Type B pancreatic cell (in vitro differentiated cells): ENCODE measurements at places on chromosomes 3 and 15.

DNA sequence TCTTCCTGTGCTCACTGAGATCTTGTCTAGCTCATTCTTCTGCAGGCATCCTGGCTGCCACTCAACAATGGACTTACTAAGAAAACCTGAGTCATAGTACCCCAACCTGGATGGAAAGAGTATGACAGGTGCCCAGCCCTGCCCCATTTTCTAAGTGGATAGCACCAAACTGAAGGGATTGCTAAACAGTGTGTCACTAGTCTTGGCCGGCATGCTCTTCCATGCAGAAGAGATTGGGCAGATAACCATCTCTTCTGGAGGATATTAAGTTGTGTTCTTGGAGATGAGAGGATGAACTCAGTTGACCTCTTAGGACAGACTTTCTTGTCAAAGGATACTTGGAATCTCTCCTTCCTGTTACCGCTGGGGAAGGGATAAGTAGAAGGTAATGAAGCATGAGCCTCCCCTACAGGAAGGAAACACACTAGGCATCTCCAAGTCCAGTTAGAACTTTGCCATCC is 797.5 kb downstream of the AGBL1 start:
- DNase-seq, result no peak

DNA sequence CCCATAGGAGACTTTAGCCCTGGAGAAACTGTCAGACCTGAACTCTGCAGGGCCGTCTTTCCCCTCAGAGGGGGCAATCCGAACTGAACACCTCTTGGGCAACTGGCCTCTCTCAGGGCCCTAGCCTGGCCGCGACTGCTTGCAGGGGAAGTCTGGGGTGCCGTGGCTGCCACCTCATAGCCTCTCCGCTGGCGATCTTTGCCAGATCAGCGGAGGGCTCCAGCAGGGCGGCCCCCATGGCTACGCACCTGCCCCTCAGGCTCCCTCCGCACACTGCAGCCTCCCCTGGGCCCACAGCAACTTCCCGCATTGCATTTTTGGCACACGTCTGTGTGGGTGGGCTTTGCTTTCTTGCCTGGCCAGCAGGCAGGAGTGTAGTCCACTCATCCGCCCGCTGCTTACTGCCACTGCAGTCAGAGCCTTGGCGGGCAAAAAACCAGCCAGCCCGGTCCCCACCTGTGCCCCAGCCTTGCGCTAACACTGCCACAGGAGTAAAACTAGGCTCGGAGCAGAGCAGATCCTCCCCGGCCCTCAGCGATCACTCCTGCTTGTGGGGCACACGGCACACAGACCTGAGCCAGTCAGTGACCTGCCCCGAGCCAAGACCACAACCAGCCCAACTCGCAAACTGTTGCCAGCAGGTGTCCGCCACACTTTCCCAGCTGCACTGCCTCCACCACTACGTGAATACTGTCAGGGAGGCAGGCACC is 266.8 kb upstream of the CBLB start:
- no peak for DNase-seq

DNA sequence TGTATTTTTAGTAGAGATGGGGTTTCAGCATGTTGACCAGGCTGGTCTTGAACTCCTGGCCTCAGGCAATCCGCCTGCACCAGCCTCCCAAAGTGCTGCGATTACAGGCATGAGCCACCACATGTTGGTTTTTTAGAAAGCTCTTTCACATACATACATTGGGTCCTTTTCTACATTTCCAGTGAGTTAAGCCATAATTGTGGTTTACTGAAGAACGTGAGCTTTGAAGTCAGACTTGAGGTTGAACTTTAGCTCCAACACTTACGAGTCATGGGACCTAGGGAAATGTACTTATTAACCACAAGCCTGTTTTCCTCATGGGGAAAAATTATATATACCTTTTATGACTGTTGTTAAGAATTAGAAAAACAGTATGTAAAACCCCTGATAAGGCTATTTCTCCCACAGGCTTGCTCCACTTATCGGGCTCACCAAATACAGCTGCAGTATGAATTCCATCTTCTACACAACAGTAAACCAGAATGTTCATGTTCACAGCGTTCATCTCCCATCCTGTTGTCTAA is 39.0 kb downstream of the GPR160 start:
- DNase-seq, result no peak

DNA sequence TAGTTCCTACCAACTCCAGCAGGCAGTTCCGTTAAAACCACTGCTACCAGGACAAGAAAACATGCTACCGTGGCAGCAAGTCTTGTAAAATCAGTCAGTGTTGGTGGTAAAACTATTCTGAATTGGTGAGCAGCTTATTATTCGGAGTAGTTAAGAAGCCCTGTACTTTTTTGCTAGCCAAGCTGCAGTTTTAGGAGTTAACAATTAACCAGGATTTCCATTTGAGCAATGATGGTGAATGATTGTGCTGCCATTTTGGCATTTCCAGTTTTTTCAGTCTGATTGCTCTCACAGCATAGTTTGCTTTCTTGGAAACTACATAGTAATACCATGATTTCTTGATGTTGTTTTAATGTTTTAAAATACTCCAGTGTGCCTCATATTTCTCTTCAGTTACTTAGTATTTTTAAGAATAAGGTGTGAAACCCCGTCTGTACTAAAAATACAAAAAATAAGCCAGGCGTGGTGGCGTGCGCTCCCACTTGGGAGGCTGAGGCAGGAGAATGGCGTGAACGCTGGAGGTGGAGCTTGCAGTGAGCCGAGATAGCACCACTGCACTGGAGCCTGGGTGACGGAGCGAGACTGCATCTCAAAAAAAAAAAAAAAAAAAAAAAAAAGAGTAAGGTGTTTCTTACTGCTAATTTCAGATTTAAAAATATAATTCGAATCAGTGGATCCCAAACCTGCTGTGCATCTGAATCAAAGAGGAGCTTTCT is 43.8 kb upstream of the SCAANT1 start:
- DNase-seq, result no peak

GRCh38 chr3:153624310-153625030 is 462.4 kb downstream of the RAP2B start:
- DNase-seq, result no peak

DNA sequence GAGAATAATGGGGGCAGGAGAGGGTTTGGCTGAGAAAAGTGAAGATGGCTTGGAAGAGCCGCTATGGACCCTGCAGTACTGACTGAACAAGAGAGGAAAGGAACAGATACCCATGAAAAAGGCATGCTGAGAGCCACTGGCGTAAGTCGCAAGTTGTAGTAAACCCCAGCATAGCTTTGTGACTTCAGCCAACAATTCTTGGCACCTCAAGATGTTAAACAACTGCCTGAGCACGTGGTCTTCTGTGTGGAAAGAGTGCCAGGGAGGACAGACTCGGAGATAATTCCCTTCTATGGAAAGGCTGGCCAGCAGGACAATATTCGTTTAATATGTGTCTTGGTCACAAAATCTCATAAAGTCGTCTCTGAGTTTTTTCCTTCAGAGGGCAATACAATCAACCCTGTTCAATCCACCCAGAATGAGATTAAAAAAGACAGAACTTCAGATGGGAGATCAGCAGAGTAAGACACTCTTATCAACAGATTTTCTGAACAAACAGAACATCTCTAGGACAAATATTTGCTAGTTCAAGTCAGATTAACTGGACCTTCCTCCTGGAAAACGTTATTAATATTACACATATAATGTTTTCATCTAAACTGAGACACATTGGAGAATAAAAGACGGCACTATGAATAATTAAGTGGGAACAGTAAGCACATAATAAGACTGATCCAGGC is 49.2 kb downstream of the NEK10 start:
- DNase-seq, result no peak

DNA sequence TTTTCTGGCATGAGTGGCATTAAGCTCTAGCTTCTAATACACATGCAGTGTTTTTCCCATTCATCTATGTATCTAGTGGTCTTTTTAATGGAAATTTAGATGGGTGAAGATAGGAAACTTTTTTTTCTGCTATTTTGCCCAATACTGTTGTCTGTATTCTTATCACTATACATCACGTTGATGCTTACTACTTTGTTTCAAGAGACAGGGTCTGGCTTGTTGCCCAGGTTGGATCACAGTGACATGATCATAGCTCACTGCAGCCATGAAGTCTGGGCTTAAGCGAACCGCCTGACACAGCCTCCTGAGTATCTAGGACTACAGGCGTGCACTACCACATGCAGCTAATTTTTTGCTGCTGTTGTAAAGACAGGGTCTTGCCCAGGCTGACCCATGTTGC is 84.6 kb downstream of the PEAK1 start:
- no peak for DNase-seq

- no peak for DNase-seq
Measured at GRCh38 chr3:159771865-159772611, 216.6 kb upstream of the IL12A start.
